Stimulated activated CD4-positive, alpha-beta T cell treated with anti-CD3 and anti-CD28 coated beads, TNF-alpha, amount 100 ng/mL, for 48 hours (primary cell): ENCODE measurements at places on chromosomes 6 and 20.

DNA sequence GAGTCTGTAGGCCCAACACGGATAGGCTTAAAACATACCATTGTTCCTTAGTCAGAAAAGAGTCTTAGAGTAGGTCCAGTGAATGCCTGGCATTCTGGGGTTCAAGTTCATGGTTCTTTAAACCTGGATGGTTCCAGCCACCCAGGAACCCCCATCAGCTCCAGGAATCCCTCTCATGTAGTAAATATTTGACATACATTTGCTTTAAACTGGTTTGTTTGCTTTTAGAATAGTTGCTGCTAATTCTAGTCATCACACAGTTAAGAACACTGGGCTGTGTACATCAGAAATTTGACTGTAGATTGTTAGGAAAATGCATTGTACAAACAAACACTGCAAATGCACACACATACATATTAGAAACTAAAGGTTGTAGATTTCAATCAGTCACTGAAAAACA lies 30.6 kb upstream of the PBOV1 start:
- DNase-seq = no peak

GRCh38 chr6:6806844-6807518 lies 218.5 kb downstream of the LY86 start:
- DNase-seq = no peak

- DNase-seq = peak; percentile 22
Measured at GRCh38 chr20:17530716-17531664, at the start of gene BFSP1. Gene BFSP1, minus strand, starts transcription at chr20:17531379. Its CDS starts 50 bp downstream, at chr20:17531329.

GRCh38 chr6:63802606-63803206 lies 167.1 kb downstream of the PHF3 start:
- no peak for DNase-seq

GRCh38 chr20:53040693-53041589 lies 68.8 kb downstream of the TSHZ2 start:
- DNase-seq = no peak

- no peak for DNase-seq
Measured at GRCh38 chr6:22024973-22025467, 271.8 kb downstream of the PRL start.

DNA sequence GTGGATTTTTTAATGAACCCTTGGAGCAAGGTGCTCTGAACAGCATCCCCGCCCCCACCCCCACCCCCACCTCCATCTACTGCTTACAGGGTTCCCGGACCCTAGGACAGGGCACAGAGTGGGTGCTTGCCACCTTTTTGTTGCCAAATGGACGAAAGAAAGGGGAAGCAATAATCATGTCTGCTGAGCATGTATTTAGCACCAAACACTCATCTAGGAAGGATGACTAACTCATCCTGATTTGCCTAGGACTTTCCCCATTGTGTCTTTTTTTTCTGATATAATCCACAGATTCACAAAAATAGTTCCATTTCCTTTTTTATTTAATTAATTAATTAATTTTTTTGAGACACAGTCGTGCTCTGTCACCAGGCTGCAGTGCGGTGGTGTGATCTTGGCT lies 1.2 kb upstream of the PLTP start:
- DNase-seq = no peak

DNA sequence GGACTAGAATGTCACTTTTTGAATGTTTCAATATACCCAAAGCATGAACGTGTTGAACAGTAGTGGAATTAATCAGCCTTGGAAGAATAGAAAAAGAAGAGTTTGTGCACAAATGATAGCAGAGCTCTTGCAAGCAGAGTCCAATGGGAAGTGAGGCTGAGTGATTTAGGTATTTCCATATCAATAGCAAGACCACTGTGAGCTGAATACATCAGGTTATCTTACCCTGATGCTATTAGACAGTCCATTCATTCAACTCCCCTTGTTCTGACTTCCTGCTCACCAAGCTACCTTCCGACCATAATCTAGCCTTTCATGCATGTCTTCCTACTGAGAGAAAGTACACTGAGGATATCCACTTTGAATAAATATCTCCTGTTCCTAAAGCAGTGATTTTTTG lies 349.2 kb upstream of the RNF217 start:
- no peak for DNase-seq

DNA sequence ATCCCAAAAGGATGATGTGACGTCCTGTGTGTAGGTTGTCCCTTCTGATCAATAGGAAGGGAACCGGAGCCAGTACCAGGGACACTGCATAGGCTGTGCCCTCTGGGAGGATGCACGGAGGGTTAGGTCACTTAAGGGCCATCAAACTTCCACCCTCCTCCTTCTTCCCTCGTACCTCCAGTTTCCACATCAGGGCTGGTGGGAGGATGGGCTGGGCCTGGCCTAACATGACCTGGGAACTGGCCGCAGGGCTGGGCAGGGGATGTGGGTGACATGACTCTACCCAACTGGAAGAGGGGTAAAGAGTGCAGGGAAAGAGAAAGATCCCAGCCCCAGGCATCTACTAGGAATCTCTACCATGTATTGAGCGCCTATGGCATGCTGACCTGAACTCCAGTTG lies 46.2 kb upstream of the MDGA1 start:
- no peak for DNase-seq

- DNase-seq = no peak
Measured at GRCh38 chr6:85490516-85491248, 40.8 kb downstream of the NT5E start.

DNA sequence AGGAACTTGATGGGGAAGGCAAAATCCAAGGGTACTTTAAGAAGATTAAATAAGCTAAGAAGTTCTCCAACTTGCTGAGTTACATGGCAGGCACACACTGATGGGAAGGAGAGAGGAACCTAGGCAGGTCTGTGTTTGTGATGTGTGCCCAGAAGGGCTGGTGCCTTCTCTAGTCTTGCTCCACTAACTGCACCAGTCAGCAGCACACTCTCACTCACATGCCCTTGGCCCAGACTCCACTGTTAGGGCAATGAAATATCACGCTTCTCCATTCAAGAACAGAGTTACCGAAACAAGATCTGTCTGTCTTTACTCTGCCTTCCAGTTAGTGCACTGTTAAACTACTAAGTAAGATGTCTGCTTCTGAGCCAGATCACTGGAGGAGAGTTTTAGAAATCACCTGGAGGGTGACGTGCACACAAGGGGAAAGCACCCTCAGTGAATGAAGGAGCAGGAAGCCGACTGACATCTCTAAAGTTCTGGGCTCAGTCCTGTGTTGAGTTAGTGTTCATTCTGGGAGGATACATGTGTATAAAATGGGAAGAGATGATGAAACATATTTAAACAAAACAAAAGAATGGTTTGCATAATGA lies 251.1 kb downstream of the FOXC1 start:
- no peak for DNase-seq

DNA sequence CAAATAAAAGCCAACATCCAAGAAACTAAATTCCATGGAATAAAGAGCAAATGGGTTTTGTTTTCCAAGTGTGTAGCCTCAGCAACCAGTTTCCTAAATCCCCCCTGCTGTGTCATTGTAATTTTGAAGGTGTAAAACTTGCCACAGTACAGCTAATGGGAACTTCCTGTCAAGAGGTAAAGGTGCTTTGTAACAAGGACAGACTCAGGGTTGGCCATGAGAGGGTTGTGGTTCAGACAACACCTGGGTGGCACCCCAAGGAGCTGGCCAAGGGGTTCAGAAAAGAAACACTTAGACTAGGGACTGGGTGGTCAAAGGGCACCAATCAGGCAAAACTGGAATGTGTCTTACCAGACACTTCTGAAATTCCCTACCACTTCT lies 52.4 kb upstream of the LYRM2 start:
- no peak for DNase-seq

DNA sequence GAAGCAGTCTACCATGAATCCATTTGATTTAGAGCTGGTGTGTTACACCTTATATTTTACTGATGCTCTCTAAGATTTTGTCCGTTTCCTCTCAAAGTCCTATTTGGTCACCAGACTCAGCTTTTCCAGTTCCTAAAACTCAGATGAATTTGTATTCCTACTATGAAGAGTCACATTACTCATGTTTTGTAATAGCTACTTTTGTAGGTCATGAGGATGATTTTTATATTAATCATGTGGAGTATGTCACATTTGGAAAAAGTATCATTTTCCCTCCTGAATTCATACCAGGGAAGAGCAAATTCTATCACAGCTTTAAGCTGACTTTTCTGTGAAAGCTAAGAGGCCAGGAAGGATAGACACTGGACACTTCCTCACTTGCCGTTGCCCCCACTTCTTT lies 140.6 kb upstream of the SCGN start:
- DNase-seq = no peak

GRCh38 chr20:56865055-56865454 lies 235.9 kb downstream of the TFAP2C start:
- DNase-seq = no peak

DNA sequence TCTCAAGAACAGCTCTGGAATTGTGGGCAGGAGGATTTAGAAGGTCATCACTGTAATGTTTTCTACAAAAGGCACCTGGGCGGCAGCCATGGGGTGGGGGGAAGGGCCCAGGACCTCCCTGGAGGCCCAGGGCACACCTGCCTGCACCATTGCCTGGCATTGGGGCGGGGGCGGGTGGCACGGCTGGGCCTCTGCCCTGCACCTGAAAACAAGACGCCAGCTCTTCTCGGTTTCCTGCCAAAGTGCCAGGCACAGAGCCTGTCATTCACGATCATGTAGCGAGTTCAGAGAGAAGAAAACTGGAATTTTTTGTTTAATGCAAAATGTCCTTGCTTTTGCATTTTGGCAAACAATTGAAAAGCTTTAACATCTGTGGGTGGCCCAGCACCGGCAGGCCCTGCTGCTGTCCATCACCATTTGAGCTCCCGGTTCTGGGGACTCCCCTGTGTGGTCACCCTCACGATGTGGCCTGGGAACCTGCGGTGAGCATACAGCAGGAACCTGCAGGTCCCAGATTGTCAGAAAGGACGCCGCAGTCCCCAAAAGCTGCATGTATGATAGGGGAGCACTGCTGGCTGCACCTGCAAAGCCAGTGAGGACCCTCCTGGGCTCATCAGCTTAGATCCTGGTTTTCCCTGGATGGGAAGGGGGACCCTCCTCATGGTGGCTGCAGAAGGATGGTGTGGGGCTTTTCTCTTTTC lies 262.9 kb downstream of the CDH4 start:
- no peak for DNase-seq

GRCh38 chr6:110233770-110234374 lies 53.6 kb downstream of the CDC40 start:
- no peak for DNase-seq

DNA sequence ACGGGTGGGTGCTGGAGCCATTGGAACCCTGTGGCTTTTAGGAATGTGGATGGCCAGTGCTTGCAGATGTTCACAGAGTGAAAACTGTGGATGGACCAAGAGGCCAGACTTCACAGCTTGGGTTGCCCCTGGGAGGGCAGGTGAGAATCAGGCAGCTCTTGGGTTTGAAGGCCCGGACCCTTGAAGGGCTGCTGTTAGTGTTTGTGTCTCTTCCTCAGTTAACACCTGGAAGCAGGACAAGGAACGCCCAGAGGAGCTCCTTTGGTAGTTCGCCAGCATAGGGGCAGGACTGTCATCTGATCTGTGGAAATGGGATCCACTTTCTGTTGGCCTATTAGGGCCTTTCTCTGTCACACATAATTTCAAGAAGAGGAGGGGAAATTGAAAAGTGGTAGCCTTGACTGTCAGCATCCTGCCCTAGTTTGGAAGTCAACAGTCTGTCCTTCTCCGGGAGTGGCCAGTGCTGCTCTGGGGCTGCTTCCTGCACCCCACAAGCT lies 43.6 kb downstream of the RIOK1 start:
- no peak for DNase-seq

DNA sequence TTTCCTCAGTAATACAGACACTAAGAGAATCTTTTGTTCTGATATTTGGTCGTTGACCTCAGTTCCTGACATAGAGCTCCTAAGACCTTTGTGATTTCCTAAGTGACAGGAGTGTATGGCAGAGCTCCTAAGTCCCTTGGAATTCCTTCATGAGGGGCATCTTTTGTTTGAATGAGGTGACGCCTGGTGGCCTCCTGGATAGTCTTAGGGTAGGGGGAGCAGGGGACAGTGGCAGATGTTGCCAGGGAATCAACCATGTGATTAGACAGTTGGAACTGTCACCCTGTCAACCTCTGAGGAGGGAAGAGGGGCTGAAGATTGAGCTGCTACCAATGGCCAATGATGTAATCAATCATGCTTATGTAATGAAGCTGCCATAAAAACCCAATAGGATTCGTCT lies 67.0 kb downstream of the DST start:
- DNase-seq = no peak

GRCh38 chr20:16098890-16099639 lies 474.2 kb downstream of the KIF16B start:
- DNase-seq = no peak

DNA sequence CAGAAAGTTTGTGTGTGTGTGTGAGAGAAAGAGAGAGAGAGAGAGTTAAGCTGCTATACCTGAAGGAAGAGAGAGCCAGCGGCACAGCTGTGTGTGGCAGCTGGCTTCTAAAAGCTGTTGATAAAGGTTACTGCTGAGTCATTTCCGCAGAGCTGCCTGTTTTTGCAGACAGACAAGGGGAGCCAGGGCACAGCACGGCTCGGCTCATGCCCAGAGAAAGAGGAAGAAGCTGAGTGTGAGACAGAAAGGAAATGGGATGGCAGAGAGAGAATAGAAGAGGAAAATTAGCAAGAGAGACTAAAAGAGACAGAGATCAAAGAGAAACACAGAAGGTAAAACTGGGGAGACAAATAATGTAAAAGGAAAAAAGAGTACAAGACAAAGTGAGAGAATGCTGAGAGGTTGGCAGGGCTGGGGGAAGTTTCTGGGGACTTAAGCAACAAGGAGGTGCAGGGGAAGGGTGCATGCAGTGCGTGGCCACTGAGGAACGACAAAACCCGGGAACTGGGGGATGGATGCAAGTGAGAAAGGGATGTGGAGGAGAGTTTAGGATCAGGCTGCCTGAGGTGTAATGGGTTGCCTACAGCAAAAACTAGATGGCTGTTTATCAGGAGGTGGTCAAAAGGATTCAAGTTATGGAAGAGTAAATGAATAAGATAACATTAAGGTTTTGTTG lies 22.7 kb downstream of the HLA-A start:
- peak; percentile 51 for DNase-seq

GRCh38 chr6:110180228-110181008 lies at the start of gene CDC40:
Gene CDC40, plus strand, starts transcription at chr6:110180427. Its CDS starts 18 bp downstream, at chr6:110180445.
- no peak for DNase-seq

- DNase-seq = no peak
Measured at GRCh38 chr6:15341311-15342001, 95.6 kb downstream of the JARID2 start.

- DNase-seq = no peak
Measured at GRCh38 chr6:104936766-104937535, 20.0 kb upstream of the LIN28B start.

GRCh38 chr6:54291146-54291545 lies 17.1 kb upstream of the TINAG start:
- DNase-seq = no peak

- DNase-seq = no peak
Measured at GRCh38 chr6:33502486-33502885, 48.1 kb downstream of the ZBTB9 start.

DNA sequence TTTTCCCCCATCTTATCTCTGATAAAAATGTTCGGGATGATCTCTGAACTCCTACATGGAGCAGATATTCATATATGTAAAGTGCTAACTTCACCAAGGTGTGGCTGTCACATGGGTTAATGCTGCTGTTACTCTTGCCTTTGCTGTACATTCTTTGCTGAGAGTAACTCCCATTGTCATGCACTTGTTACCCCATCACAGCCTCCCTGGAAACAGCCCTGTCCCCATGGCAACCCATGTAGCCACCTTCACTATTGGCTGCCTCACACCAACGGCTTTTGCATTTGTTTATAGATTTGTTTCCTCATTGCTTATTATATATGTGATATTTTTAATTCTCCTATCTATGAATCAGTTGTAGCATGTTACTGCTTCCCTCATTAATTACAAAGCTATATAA lies 17.3 kb upstream of the IBTK start:
- no peak for DNase-seq
